Right renal cortex interstitium (tissue), 3 donors: ENCODE measurements at places on chromosomes 11 and 22.

DNA sequence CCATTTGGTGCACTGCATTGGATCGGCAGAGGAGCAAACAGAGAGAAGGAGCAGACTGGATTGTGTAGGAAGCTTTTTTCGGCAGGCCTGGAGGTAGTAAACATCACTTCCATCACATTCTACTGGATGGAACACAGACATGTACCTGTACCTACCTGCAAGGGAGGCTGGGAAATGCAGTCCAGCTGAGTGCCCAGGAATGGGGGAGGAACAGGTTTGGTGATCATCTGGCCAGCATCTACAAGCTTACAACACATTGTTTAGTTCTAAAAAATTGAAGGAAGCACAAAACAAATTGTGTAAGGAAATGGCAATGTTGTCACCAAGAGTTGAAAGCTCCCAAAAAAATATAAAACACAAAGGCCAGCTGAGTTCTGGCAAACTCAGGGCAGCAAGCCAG is 19.1 kb downstream of the SMIM38 start:
- no peak for DNase-seq

GRCh38 chr11:61522881-61523280 is 14.3 kb downstream of the LRRC10B start:
- DNase-seq: no peak

- no peak for DNase-seq
Observed at GRCh38 chr22:45814198-45814597, 142.6 kb downstream of the ATXN10 start.

- DNase-seq: no peak
Observed at GRCh38 chr22:27064386-27064785, 407.0 kb downstream of the MIAT start.

- DNase-seq: no peak
Observed at GRCh38 chr11:22860241-22860640, at the start of gene CCDC179. TSS of gene CCDC179 (minus strand) at chr11:22860474. CDS start at chr11:22860421, 53 bp downstream.

DNA sequence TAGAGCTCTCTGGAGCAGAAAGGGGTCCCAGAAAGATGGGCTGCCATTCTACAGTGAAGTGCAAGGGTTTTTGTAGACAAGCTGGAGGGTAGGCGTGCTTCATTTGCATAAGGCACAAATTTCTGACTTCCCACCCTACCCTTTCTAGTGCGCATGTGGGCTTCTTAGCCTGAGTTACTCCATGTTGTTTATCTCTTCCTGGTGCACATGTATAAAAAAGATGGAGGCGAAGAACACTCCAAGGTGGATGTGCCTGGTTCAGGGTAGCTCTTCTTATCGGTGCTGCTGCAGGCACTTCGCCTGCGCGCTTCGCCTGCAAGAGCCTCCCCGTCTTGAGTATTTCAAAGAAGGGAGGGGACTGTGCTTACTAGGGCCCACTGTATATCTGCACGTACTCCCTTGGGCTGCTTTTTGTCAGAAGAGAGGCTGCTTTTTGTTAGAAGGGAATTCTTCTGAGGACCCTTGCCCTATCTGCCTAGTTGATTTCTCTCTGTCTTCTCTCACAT is 1047.3 kb upstream of the CNTN5 start:
- DNase-seq: no peak

DNA sequence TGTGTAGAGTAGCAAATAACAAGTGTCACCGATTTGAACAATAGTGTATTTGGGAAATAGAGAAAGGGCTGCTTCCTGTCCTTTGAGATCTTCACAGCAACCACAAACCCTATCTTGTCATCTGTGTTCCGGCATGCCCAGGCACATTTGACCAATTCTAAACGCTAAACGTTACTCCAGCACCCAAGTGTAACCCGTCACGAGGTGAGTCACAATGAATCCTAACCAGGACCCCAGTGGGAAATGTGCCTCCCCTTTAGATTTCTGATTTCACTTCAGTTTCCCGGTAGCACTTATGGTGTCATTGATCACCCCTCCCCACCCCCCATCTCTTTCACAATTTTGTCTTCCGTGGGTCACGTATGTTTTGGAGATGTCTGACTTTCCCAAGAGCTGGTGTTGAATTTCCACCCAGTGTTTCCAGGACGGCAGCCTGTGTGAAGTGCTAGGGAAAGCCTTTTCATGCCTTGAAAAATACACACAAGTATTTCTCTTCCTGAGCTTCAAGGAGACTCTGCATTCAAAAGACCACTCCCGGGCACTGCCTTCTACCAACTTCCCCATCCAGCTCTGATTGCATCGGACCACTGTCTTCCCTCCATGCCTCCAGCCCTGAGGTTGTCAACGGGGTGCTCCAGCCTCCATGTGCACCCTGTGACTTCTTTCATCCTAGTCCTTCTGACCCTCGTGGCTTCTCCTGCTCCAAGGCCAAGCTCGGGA is 10.5 kb upstream of the C11orf24 start:
- DNase-seq: no peak

- DNase-seq: no peak
Observed at GRCh38 chr11:19316434-19316833, 75.7 kb upstream of the E2F8 start.

DNA sequence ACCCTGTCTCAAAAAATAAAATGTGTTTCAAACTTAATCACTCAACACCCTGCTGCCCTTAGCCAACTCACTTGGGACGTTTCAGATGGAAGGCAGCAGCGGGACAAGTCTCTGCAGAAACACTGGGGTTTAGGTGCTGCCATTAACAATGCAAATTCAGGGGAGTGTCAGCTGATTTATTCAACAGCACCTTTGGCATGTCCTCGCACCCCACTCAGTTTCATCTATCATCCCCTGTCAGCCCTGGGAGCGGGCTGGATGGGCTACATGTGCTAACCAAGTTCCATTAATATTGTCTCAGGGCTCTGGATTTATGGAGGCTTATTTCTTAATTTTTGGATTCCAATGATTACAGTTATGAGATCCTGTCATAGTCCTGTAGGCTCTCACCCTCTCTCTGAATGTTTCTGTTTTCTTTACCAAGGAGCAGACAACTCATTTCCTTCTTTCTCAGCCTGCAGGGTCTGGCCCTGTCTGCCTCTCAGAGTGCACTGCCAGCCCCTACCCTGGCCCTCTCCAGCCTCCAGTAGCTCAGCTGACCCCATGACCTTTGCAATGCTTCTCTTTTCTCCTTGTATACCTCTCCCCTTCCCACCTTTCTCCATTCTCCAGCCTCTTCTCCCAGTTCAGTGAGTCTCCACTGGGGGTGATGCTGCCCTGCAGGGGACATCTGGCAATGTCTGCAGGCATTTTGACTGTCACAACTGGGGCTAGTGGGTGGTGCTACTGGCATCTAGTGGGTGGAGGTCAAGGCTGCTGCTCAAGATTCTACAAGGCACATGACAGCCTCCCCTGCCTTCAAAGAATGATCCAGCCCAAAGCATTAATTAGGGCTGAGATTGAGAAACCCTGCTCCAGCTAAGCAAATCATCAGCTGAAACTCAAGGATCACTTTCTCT is 79.0 kb downstream of the APIP start:
- no peak for DNase-seq

- no peak for DNase-seq
Observed at GRCh38 chr11:66914505-66914904, 43.7 kb downstream of the PC start.

DNA sequence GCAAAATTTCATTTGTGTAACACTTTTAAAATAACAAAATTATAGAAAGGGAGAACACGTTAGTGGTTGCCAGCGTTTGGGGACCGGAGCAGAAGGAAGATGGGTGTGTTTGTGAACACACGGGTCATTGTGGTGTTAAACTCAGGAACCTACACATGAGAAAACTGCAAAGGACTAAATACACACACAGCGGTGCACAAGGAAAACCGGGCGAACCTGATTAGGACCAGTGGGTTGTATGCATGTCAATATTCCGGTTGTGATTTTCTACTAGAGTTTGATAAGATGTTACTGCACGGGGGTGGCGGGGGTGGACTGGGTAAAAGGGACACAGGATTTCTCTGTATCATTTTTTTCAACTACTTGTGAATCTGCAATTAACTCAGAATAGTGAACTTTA is 351.2 kb downstream of the OPCML start:
- DNase-seq: no peak

DNA sequence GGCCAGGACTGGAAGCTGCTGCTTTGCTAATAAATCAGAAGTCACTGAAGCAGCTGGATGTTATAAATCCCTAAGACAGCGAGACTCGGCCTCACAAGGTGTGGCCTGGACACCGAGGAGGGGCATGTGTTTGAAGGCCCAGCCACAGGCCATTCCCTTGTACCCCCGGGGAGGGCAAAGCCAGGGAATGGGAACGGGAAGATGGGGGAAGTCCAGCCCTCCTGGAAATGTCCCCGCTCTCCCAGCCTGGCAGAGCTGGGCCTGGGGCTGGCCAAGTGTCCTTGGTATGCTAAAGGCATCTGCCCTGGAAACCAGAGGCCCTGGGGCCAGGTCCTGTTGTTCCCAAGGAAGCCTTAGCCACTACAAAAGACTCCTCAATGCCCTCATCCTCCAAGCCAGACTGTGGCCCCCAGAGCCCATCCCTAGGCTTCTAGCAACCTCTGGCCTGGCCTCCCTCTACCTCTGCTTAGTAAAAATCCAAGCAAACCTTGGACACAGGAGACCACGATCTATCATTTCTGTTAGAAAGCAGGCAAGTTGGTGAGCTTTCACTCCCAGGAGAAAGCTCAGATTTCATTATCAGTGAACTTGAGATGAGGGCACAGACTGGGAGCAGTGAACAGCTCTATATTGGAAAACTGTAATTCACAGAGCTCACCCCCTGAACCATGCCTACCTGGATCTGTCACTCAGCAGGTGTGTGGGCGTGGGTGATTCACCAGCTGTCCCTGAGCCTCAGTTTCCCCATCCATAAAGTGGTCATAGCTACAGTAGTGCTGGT is 11.0 kb downstream of the CHST1 start:
- no peak for DNase-seq

DNA sequence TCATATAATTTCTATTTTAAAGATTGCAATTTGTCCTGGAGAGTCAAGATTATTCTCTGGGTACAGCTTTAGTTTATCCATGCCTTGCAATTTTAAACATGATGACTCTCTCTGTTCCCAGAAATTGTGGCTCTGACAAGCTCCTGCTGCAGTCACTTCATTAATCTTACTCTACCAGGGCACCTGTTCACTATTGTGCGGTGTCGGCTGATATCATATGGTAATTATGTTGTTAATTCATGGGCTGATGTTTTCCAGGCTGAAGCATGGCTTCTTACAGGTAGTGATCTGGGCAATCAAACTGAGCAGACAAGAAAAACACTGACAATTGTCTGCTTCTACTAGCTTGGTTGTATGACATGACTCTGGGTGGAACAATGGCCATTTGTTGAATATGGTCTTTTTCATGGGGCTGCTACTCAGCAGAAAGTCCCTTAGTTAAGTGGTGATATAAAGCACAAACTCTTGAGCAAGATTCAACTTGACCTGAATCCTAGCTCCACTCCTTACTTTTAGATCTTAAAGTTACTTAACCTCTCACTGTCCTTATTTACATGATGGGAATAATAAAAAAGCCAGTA is 230.7 kb downstream of the FAT3 start:
- no peak for DNase-seq

DNA sequence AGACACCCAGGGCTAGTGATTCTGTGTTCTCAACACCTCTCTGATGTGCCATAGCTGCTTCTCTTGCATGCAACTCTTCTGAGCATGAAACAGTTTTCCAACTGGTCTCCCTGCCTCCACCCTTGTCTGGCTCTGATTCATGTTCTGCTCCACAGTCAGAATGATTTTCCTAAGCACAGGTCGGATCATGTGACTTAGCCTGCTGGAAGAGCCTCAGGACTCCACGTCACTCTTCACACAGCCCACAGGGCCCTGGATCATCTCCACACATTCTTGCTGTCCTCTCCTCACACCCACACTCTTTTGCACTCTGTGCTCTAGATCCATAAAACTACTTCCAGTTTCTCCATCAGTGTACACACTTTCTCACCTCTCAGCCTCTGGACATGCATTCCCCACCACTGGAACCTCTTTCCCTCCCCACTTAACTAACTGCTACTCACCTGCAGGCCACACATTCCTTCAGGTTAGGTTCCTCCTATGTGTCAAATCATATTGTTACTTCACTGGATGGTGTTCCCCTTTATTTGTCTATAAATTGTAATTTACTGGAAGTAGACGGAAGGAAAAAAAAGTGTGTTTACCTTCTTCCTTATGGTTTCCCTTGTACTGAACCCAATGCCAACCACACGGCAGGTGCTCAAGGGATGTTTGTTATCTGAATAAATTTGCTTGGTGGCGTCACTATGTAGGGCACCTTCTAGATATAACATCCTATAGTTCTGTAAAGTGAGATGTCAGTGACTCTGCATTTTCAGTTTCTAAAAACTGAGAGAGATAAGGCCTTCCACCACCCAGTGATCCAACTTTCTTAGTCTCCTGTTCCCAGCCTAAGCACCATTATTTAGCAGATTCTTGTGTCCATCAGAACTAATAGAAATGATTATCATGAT is 133.7 kb downstream of the ETS1 start:
- DNase-seq: no peak

DNA sequence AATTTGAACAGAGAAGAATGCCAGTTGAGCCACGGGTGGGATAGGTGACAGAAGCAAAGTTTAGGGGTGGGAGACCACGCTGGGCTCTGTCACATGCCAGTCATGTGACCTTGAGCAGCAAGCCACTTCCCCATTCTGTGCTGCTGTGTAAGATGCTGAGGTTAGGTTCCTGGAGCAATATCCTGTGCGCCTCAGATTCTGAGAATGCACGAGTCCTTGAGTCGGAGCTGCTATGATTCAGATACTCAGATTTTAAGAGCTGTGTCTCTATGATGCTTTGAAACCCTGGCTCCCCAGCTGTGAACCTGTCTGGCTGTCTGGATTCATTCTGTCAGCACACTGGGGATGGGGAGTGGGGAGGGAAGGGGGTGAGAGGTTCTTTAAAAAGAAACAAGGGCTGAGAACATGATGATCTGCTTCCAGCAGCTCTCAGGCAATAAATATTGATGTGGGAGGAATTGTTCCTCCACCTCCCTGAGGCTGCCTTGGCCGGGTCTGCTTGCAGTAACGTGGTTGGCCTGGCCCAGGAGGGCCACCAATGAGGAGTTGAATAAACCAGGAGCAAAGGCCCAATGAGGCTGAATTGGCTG is 24.0 kb downstream of the SLCO2B1 start:
- no peak for DNase-seq

GRCh38 chr11:109853156-109853776 is 239.9 kb upstream of the ZC3H12C start:
- DNase-seq: peak; percentile 16

DNA sequence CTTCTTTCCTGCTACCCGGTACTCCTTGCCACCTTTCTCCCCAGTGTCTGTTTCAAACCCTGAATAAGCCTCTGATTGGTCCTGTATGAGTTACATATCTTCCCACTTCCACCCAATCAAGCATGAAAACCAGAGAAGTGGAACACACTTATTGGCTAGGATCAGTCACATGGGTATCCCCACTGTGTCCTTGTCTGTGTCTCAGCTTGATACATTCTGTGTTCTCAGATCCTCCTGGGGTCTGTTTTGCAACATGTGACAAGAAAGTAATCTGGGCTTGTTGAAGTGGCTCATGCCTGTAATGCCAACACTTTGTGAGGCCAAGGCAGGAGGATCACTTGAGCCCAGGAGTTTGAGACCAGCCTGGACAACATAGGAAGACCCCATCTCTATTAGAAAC is 23.9 kb downstream of the MCHR1 start:
- no peak for DNase-seq
